Motor neuron (in vitro differentiated cells): ENCODE measurements at places on chromosomes 3 and 15.

GRCh38 chr3:152496286-152496685 is 227.6 kb downstream of the MBNL1 start:
- no peak for ATAC-seq

- ATAC-seq: no peak
These were observed 4.7 kb downstream of the CDAN1 start for GRCh38 chr15:42732095-42732827.

GRCh38 chr3:43203022-43203421 is 83.3 kb upstream of the SNRK start:
- no peak for ATAC-seq

DNA sequence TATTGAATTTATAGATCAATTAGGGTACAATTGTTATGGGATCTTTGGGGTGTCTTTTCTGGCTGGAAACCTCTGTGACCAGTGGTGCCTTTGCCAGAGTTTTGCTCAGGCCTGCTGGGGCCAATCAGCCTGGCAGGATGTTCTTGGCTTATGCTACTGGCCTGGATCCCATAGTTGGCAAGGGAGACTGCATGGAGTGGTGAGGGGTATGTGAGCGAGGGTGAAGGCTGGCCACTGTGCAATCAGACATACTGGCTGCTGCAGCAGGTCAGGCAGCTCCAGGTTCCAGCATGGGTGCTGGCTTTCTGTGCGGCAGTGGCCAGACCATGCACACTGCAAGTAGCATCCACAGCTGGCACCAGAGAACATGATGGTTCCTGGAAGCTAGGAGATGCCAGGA is 1053.2 kb upstream of the GBE1 start:
- no peak for ATAC-seq

DNA sequence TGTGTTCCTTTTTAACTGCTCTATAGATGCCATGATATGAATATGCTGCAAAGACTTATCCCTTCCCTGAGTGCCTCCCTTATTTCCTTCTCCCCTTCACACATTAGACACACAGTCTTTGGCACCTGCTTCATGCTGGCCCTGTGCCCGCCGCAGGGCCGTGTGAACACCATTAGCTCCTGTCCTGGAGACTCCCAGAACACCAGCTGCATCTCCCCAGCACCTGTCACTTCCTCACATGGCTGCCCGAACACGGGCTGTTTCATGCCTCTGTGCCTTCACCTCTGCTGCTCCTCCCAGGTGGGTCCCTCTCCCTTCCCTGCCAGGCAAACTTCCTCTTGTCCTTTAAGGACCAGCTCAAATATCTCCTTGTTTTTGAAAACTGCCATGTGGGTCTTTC is 40.5 kb upstream of the SEC13 start:
- no peak for ATAC-seq

- no peak for ATAC-seq
These were observed 2.5 kb downstream of the GXYLT2 start for GRCh38 chr3:72890166-72890925.
